ENCODE measurements at places on chromosomes 11 and 22.

DNA sequence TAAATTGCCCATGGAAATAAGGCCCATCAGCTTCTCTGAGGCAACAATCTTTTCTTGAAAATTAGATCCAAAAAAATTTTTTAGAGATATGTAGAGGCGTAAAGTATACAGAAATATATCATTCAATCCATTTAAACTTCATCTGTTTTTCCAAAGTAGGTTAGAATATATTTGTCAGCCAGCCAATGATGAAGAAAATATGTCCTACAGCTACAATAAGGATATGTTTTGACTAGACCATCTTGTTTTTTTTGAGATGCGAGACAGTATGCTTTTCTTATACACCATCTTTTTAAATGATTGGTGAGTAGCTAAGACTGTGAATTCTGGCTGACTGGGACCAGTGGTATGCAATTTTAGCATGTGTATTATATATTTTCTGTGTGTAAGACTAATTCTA, 630.4 kb upstream of the CNTN5 start:
- DNase-seq, result no peak

- DNase-seq, result no peak
Measured at GRCh38 chr22:44311855-44312170, 938 bp downstream of the SHISAL1 start.

- no peak for DNase-seq
Measured at GRCh38 chr22:42863349-42863961, 6.4 kb upstream of the ARFGAP3 start.

GRCh38 chr11:65574811-65575567, 864 bp upstream of the EHBP1L1 start:
- no peak for DNase-seq

- no peak for DNase-seq
Measured at GRCh38 chr11:128776424-128777284, 82.8 kb downstream of the FLI1 start.

GRCh38 chr11:94746721-94747120, 21.4 kb upstream of the AMOTL1 start:
- DNase-seq, result no peak

DNA sequence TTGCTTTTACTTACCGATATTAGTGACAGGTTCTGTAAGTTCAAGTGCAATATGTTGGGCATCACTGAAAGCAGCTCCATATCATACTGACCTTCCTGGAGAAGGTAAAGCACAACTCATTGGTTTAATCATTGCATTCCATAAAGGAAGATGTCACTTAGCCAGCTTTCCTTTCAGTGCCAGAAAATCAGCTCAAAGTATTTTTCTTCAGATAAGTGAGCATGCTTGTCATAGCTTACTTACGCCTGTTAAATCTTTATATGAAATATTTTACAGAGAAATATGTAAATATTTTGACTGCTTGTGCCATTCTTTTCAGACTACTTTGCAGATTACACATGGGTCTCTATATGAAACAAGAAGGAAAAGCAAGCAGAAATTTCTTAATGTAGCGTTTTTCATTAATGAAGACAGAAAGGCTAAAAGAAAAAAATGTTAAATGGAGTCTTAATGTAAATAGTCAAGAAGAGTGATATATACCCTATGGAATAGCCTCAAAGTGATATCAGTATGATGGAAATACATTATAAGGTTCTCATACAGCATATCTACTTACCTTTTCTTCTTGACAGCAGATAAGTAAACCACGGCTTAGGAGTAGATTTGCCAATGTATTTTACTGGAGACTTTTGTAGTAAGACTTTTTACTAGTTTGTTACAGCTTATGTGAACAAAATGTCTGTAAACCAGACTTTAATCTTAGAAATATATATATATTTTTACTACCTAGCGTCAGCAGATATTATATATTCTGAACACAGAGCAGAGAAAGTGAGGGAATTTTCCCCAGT, 649.7 kb downstream of the METTL15 start:
- no peak for DNase-seq

- peak; percentile 36 for DNase-seq
Measured at GRCh38 chr11:112793416-112793815, 167.8 kb upstream of the NCAM1 start.

DNA sequence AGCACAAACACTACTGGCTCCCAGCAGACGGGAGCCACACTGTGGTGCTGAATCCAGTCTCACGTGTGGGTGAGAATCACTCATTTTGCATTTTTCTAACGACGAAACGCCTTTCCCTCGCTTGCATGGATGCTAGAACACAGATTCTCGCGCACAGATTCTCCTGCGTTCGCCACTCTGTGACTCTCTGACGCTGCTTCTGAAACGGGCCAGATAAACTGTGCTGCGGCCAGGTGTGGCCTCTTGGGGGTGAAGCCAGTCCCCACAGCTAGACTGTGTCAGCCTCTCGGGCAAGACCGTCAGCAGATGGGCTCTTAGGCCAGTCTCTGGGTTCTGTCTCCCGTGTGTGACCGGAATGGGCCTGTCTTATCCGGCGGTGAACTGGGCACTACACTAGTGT, 44.6 kb downstream of the TRMU start:
- no peak for DNase-seq

- peak; percentile 34 for DNase-seq
Measured at GRCh38 chr11:12157241-12157661, 46.9 kb downstream of the MICAL2 start.
